ENCODE measurements at places on chromosomes 1 and 21.

GRCh38 chr1:10639011-10639774 is 157.3 kb downstream of the CASZ1 start:
- DNase-seq = no peak

DNA sequence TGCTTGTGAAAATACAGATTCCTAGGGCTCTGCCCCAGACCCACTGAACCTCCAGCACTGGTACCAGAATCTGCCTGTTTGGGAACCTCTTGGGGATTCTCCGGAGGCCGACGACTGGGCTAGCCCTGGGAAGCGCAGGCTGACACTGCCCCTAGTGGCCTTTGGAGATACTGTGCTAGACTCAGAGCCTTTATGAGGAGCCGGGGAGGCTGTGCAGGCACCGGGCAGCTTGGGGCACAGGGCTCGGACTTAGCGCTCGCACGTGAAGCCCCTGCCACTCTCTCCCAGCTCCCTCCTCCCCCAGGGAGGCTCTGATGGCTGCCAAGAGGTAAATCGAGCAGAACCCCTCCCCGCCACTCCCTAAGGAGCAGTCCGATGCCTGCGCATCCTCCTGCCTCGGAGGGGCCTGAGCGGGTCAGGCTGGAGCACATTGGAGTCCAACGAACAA is 144.6 kb upstream of the TNR start:
- DNase-seq = peak; percentile 83

DNA sequence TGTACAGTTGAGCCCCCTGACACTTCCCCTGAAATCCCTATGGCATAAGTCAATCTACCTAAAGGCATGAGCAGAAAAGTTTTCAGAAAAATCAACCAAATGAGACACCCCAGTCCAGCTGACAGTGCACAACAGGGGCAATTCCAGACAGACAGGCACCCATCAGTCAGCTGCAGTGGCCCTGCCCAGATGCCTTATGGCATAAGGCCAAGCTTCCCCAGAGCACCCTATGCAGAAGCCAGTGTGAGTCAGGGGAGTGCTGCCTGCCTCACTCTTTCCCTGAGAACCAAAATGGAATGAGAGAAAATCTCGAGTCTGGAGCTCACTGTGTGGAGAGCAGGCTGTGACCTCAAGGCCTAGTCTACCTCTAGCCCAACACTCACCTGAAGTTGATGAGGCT is 38.1 kb downstream of the MRAP start:
- DNase-seq = peak; percentile 69

GRCh38 chr1:39877231-39877778 is 6.0 kb downstream of the TRIT1 start:
- peak; percentile 76 for DNase-seq

- no peak for DNase-seq
Observed at GRCh38 chr1:96887501-96887900, 165.9 kb downstream of the PTBP2 start.

GRCh38 chr1:156460525-156460924 is 40.0 kb downstream of the MEF2D start:
- no peak for DNase-seq

DNA sequence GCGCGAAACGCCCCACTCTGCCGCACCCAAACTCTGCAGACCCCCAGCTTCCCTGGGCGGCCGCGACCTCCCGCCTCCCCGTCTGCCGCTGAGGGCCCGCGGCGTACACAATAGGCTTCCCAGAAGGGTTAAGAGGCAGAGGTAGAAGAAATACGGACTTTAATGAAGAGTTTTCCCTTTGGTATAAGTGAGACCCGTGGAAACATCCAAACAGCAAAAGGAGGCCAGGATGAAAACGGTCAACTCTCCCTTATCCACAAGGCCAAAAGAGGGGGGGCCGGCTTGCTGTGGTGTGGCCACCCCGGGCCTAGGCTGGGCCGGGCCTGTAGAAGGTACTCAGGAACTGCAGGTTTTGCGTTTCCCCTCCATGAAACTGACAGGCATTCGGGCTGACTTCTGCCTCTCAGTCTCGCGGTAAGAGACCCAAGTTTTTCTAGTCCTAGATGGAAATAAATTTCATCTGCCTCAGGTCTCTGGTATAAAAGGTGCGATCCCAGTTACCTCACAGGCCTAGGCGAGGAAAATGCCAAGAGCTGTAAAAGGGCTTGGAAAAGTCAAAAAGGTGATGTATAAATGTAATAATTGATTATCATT is 671 bp upstream of the PYGO2 start:
- no peak for DNase-seq

- DNase-seq = no peak
Observed at GRCh38 chr1:210292231-210292871, 36.4 kb upstream of the HHAT start.

GRCh38 chr1:154621875-154622274 is 13.9 kb upstream of the ADAR start:
- no peak for DNase-seq

- no peak for DNase-seq
Observed at GRCh38 chr1:54415533-54415932, 9.3 kb upstream of the SSBP3 start.

- no peak for DNase-seq
Observed at GRCh38 chr21:26194811-26195251, 24.3 kb upstream of the APP start.

GRCh38 chr1:23434260-23434775 is 9.8 kb upstream of the TCEA3 start:
- no peak for DNase-seq

DNA sequence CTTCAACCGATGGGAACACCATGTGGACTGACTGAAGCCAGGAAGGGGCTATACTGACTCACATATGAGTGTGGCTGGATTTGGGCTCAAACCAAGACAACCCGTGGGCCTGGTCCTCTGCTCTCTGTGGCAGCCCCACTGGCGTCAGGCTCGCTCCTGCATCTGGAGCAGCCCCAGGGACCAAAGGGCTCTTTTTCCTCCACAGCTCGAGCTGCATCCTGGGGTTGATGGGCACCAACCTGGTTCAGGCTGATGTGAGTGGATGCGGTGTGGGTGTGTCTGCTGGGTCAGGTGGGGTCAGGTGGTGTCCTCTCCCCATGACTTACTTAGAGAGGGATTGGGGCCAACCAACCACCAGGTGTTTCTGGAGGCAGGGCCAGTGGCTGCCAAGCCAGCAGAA is 303.0 kb upstream of the AJAP1 start:
- DNase-seq = no peak

DNA sequence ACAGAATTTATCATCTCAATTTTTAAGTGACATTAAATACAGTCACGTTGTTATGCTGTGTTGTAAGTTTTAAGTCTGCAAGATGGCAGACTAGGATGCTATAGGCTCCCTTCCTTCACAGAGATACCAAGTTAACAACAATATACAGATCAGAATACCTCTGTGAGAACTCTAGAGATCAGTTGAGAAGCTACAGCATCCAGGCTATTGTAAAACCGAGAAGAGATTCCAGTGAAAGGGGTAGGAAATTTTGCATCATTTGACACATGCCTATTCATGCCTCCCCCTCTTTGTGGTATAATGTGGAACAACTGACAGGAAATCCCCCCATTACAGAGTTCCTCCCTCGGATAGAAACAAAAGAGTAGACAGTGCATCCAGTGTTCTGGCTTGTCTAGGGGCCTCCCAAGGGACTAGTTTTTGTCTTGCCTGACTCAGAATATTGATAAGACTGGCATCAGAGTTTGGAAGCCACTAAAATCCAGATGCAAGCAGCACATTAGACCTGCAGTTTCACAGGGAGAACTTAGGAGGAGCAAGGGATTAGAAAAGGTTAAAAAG is 80.6 kb downstream of the LBR start:
- no peak for DNase-seq

- no peak for DNase-seq
Observed at GRCh38 chr1:6506210-6507036, 15.0 kb upstream of the PLEKHG5 start.

DNA sequence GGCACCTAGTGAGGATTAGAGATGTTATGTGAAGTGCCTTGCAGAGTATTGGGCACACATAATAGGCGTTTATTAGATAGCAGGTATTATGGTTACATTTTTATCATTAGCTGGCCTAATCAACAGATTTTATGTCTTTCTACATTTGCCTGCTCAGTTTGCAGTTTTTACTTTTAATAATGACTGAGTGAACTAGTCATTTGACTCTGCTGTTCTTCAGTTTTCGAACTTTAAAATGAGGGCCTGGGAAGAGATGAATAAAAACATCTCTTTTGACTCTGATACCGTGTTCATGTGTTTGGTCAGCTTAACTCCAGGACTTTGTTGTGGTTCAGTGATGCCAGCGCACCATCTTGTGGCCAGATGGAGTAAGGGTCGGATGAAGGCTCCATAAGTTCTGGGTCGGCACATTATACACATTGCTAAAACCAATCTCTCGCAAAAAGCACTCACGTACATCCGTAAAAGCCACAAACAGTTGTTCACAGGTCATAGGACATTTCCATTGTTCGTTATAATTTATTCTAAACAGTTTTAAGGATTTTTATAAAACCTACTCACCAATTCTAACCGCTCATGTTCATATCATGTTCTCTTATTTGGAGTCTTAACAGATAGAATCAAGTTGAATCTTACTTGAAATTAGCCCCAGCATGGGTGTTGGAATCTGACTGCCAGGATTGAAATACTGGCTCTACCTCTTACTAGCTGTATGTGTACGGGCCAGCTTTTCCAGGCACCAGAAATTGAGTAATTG is 78.4 kb upstream of the GPR88 start:
- peak; percentile 87 for DNase-seq

- DNase-seq = no peak
Observed at GRCh38 chr1:161843156-161843555, 77.0 kb downstream of the ATF6 start.

DNA sequence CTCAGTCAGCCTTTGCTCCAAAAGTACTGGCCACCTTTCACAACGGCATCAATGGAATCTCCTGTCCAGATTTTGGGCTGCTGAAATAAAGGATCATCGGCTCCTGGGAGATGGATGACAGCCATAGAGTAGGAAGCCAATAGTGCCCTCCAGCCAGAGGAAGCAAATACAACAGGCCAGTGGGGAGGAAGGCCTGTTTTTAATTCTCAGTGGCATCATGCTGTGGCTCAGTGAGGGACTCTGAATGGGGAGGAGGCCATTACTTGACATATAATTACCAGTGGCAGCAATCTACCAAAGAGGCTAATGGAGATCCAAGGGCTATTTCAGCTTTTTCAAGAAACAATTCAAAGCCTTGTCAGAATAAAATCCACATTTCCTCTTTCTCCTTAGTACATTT is 26.7 kb downstream of the COLGALT2 start:
- peak; percentile 7 for DNase-seq

DNA sequence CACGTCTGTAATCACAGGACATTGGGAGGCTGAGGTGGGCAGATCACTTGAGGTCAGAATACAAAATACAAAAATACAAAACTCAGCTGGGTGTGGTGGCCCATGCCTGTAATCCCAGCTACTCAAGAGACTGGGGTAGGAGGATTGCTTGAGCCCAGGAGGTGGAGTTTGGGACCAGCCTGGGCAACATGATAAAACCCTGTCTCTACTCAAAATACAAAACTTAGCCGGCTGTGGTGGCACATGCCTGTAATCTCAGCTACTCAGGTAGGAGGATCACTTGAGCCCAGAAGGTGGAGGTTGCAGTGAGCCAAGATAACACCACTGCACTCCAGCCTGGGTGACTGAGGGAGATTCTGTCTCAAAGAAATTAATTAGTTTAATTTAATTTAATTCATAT is 6.5 kb upstream of the ITLN1 start:
- DNase-seq = no peak

GRCh38 chr1:107551456-107551855 is 410.6 kb downstream of the NTNG1 start:
- peak; percentile 31 for DNase-seq

DNA sequence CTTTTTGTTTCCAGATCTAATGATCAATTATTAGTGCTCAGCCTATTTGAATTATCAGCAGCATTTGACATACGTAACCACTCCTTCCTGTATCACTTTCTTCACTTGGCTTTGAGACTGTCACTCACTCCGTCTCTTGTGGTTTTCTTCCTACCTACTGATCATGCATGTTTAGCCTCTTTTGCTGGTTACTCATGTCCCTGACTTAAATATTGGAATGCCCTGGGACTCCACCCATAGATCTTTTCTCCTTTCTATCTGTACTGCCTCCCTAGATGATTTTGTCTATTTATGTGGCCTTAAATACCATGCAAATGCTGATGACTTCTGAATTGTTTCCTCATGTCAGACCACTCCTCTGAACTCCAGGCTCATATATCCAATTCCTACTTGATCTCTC is 57.7 kb upstream of the PDE4B start:
- DNase-seq = no peak

GRCh38 chr1:181314959-181315358 is 168.4 kb upstream of the CACNA1E start:
- DNase-seq = no peak

GRCh38 chr1:46556822-46557221 is 5.4 kb upstream of the KNCN start:
- DNase-seq = no peak

- DNase-seq = no peak
Observed at GRCh38 chr1:23902321-23903278, 10.6 kb downstream of the CNR2 start.

- DNase-seq = peak; percentile 87
Observed at GRCh38 chr1:39098546-39099250, 72.5 kb downstream of the NDUFS5 start.

DNA sequence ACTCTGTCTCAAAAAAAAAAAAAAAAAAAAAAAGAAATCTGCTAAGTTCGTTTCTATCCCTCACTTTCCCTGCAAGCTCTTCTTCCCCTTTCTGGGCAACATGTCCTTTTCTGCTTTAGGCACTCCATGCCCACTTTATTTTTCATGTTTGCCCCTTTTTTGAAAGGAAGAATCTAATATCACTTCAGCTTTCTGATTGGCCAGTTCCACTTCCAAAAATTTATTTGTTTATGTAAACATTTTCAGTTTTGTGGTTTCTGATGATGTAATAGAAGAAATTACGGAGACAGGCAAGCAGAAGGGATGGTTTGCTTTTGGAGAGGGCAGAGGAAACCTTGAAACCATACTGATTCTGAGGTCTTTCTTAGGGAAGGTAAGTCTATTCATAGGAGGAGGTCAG is 15.1 kb downstream of the IFNAR1 start:
- DNase-seq = no peak

GRCh38 chr1:35845766-35846165 is 37.2 kb upstream of the AGO1 start:
- peak; percentile 90 for DNase-seq

DNA sequence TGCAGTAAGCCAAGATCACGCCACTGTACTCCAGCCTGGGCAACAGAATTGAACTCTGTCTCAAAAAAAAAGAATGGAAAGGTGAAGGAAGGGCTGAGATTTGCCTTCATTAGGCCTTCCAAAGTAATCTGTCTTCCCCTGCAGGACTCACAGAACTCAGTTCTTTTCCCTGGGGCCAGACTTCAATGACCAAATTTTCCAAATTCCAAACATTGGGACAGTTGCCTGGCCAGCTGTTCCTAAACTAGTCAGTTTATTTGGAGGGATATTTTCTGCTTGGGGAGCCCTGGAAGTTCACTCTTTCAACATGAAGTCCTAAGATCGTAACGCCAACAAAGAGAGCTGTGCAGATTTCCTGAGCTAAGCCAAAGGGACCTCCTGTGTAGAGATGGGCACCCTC is 5.4 kb upstream of the DEDD start:
- no peak for DNase-seq

DNA sequence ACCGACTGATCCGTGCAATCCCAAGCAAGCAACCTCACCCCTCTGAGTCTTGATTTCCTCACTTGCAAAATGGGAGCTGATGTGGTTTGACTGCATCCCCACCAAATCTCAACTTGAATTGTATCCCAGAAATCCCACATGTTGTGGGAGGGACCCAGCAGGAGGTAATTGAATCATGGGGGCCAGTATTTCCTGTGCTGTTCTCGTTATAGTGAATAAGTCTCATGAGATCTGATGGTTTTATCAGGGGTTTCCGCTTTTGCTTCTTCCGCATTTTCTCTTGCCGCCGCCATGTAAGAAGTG is 58.4 kb downstream of the FHAD1 start:
- no peak for DNase-seq
